NCI-H1436 treated with DMSO at 0.1 percent for 48 hours (cell line): ENCODE measurements at places on chromosomes 1 and 21.

- DNase-seq, result no peak
Observed at GRCh38 chr1:171220581-171221054, 27.7 kb upstream of the FMO1 start.

GRCh38 chr1:172895050-172895460 is 155.7 kb downstream of the TNFSF18 start:
- no peak for DNase-seq

DNA sequence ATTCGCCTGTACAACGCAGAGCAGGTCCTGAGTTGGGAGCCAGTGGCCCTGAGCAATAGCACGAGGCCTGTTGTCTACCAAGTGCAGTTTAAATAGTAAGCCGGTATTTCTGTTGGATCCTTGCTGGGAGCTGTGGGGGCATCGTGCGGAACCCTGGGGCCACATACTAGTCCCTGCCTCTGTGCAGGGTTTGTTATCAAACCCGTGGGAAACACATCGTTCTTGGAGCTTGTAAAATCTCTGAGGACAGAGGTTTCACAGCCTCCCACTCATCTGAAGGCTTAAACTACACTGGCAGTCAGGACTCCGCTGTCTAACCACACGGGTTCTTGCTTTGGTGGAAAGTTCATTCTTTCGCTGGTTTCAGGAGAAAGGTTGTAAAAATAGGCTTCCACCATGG is 11.7 kb downstream of the IFNGR2 start:
- DNase-seq, result no peak

GRCh38 chr1:3471356-3472087 is 17.1 kb downstream of the ARHGEF16 start:
- no peak for DNase-seq

DNA sequence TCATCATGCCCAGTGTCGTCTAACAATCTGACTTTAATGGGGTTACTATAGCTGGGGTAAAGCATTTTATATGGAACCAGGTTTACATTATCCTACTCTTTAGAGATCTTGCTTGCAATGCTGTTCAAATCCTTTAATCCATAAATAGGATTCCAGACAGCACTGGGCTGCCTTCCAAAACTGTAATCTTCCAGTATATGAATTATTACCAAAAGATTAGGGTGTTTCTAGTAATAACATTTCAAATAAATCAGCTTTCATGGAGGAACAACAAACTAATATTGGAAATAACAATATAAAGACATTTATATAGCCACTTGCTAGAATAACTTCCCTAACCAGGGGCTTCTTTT is 88.6 kb upstream of the PLXNA2 start:
- no peak for DNase-seq

GRCh38 chr1:205578780-205579571 is 52.8 kb downstream of the ELK4 start:
- DNase-seq, result no peak

DNA sequence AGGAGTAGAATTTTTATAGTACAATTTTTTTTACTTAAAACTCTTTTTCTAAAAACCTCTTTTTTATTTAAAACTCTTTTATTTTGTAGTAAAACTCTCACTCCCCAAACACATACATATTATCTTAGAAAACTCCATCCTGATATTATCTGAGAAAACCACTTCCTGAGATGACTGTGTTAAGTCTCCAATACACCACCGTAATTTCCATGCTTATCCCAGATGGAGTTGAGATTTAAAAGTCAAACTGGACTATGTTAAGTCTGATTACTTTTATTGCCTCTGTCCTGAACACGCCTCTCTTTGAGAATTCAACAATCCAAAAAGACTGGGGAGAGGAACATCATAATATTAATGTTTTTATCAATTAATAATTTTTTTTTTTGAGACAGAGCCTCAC is 3.7 kb downstream of the SEC16B start:
- DNase-seq, result no peak

DNA sequence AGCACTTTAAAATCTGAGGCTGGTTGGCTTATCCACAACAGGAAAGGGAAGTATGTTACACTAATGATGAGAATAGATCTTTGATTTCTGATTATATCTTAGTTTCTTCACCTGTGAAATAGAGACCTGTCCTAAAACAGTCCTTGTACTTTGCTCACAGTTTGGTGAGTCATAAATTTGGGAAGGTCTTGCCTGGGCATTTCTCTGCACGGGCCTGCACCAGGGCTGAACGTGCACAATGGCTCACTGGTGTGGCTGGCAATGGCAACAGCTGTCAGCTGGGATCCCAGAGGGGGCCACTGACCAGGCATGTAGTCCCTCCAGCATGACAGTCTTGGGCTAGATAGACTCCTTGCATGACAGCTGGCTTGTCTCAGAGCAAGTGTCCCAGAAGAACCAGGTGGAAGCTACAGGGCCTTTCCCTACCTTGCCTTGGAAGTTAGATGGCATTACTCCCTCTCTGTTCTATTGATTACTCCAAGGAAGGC is 367.4 kb downstream of the DISC1 start:
- DNase-seq, result no peak

DNA sequence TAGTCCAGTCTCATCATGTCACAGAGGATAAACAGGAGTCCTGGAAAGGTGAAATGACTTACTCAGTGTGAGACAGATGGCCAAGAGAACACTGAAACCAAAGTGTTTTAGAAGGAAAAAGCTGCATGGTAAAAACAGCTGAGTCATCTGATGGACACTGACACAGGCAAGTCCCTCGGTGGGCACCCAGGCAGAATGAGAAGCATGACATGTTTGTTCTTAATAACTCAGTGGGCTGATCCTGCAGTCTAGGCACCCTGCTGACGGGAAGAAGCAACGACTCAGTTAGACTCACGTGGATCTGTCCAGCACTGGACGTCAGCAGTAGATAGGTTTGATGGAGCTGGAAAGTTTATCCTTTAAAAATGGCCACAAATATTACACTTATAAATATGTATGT is 116.9 kb downstream of the RGS7 start:
- no peak for DNase-seq

DNA sequence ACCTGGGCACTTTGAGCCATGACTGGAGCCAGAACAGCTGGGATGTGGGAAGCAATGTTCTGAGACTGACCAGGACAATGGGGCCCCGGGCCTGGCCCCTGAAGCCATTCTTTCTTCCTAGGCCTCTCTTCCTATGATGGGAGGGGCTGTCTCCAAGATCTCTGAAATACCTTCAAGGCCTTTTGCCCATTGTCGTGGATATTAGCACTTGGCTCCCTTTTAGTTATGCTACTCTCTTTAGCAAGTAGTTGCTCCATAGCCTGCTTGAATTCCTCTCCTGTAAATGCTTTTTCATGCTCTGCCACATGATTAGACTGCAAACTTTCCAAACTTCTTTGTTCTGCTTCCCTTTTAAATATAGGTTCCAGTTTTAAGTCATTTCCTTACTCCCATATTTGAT is 262.9 kb upstream of the CACYBP start:
- DNase-seq, result no peak
